Omental fat pad (tissue), 4 donors: ENCODE measurements at places on chromosomes 12 and 14.

GRCh38 chr14:42664190-42664589, 1057.5 kb downstream of the LRFN5 start:
- DNase-seq = no peak

GRCh38 chr14:74255281-74255680, 16.0 kb downstream of the VSX2 start:
- no peak for DNase-seq

- DNase-seq = no peak
These were observed 117.1 kb upstream of the SLC35F4 start for GRCh38 chr14:57982804-57983634.

DNA sequence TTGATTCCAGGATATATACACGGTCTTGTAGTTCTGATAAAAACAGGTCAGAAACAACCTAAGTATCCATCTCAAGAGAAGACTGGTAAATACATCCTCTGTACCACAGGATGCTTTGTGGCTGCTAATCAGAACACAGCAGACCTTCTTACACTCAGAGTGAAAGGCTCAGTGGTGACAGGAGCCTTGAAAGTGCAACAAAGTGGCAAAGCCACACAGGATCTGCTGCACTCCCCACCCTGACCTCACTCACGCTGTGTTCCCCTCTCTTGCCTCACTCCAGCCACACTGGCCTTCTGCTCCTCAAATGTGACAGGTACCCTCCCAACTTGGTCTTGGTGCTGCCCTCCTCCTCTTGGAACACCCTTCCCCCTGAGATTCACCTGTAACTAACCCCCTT, 98.1 kb upstream of the GRIP1 start:
- no peak for DNase-seq

- no peak for DNase-seq
These were observed 194.7 kb upstream of the FAR2 start for GRCh38 chr12:28954333-28954732.

DNA sequence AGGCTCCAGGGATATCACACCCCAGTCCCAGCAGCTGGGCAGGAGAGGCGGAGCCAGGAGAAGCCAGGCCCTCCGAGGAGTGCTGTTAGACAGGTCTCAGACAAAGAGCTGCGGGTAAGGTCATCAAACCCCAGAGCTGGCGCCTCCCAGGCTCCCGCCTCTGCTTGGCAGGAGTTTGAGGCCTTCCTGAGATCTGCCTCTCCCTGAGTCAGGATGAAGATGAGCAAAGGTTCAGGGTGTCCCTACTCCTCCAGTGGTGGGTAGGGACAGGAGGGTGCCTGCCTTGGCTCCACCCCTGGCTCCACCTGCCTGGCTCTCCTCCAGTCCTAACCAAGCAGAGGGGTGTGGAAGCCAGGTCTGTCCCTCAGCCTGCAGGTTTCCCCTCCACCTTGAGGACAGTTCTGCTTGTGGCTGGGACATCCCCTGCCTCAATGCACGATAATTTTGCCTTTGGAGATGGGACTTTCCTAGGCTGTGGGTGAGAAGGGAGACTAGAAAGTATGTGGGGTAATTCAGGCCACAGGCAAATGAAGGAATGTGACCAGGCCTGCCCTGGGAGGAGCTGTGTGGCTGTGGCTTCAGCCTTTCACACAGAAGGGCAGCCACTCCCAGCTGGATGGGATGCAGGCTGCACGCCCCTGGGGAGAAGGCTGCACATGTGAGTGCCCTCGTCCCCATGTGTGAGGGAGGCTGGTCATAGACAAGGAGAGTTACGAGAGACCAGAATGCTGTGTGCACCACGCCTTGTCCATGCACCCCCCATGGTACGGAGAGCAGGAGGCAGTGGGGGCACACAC, 2.2 kb downstream of the PLEKHG6 start:
- no peak for DNase-seq

DNA sequence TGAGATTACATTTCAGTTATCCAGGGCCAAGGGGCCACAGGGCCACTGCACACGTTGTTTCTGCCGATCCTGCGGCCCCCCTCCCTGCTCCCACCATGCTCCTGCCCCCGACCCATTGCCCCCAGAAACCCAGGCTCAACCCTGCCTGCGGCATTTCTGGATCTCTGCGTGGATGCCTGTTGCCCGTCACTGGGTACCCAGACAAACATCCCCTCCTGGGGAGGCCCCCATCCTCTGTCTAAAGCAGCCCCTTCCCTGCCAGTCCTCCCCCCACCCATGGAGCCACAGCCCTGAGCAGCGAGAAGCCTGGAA, 326.4 kb upstream of the SFSWAP start:
- DNase-seq = no peak
